Stimulated activated CD4-positive, alpha-beta T cell treated with anti-CD3 and anti-CD28 coated beads, Interleukin-1b, Interleukin-23, amount 100 ng/mL, for 1 hour (primary cell): ENCODE measurements at places on chromosomes 1 and 21.

GRCh38 chr1:174433451-174433850 lies 14.3 kb upstream of the GPR52 start:
- DNase-seq: no peak

DNA sequence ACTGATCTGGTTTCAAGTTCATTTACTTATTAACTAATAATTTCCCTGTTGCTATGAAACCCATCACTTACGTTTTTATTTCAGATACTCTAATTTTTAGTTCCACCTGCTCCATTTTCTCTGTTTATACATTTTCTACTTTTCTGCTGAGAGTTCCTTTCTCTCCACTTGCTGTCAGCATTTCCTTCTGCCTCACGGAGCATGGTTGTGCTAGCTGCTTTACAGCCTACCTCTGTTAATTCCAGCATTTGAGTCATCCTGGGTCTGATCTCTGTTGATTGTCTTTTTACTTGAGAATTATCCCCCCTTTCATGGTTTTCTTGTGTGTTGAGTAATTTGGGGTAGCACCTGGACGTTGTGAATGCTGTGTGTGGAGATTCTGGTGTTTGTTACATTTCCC lies 373.2 kb upstream of the C1orf174 start:
- DNase-seq: no peak

DNA sequence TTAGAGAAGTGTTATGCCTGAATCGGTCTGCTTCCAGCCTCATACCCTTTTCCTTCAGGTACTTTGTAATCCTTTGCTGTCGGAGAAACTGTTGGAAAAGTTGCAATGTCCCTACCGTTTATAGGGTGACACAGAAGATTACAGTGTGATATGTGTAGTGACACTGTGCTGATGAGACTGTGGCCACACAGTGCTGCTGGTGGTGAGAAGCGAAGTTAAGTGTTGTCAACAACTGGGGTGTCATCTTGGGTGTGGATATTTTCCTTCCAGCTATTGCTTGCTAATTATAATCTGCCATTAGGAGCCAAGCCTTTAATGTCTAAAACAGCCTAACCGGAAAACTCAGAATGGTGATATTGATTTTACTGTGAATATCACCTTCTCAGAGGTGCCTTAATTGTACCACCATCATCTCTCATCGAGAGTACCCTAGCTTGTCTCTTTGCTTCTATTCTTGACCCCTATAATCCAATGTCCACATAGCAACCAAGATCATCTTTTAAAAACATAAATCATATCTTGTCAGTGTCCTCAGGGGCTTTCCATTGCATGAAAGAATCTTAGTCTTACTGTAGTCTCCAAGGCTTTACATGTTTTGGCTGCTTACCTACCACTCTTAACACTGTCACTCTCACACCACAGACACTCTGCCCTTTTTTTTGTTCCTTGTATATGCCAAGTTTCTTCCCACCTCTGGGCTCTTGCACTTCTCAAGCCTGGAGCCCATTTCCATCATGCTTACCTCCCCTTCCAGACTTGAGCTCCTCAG lies 89.4 kb upstream of the PGD start:
- DNase-seq: no peak

- DNase-seq: no peak
Observed at GRCh38 chr1:108075055-108075454, 110.1 kb upstream of the VAV3 start.

DNA sequence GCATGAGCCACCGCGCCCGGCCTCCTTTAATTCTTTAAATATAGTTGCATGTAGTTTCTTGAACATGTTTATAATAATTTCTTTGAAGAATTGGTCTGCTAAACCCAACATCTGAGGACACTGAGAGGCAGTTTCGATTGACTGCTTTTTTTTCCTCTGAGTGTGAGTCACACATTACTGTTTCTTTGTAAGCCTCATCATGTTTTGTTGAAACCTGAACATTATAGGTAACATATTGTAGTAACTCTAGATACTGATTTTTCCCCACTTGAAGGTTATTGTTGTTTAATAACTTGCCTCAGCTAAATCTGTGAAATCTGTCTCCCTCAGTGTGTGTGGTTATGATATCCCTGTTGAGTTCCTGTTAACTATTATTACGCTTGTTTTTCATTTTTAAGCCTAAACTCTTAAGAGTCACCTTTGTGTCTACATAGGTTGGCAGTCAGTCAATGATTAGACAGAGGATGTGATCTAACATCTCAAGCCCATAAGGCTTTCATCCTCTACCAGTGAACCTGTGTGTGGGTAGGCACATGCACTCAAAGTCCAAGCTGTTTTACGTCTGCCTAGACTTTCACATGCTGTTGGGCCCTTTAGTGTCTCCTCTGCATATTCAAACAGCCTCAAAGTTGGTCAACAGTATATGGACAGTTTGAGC lies 155.5 kb downstream of the KCNH1 start:
- no peak for DNase-seq

DNA sequence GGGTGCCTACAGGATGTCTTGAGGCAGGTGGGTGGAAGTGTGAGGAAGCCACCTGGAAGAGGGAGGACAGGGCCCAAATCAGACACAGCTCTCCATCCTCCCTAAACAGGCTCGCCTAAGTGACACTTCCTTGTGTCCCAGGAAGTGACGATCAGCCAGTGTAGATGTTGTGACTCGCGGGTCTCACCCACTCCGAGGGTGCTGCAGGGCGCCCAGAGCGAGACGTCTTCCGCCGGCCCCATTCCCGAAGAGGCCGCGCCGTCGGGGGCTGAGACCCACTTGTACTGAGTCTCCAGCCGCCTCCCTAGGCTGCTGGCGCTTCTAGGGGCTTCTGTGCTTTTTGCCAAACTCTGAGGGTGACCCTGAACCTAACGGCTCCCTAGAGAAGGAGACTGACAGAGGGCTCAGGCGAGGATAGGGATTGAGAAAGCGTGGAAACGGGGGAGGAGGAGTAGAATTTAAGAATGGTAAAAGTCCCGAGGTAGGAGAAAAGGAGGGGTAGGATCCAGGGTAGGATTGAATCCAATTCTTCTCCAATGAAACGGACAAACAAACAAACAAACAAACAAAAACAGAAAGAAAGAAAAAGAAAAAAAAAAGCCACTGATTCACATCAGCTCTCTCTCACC lies 543 bp upstream of the MARK1 start:
- DNase-seq: no peak

- DNase-seq: no peak
Observed at GRCh38 chr1:117674521-117675400, 68.9 kb downstream of the TENT5C start.
